ENCODE measurements at places on chromosomes 2 and 18.

DNA sequence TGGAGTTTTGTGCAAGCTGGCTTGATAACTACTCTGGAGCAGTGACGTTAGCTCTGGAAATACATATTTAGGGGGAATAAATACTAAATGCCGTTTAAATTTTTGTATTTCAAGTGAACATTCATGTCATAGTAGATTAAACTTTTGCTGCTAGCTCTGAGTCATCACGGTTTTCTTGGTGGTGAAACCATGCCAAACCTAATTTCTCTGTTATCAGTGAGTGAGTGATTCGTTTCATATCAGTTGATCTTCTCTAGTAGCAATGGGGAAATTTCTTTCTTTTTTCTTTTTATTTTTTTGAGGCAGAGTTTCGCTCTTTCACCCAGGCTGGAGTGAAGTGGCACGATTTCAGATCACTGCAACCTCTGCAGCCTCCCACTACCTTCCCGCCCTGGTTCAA lies 211.1 kb downstream of the PTPRM start:
- DNase-seq: no peak

- no peak for DNase-seq
These were observed 52.2 kb downstream of the FAM178B start for GRCh38 chr2:96934182-96934495.

- DNase-seq: no peak
These were observed 24.9 kb downstream of the ACAA2 start for GRCh38 chr18:49788327-49788898.

- DNase-seq: no peak
These were observed 88.9 kb downstream of the TMEM185B start for GRCh38 chr2:120134263-120134662.

DNA sequence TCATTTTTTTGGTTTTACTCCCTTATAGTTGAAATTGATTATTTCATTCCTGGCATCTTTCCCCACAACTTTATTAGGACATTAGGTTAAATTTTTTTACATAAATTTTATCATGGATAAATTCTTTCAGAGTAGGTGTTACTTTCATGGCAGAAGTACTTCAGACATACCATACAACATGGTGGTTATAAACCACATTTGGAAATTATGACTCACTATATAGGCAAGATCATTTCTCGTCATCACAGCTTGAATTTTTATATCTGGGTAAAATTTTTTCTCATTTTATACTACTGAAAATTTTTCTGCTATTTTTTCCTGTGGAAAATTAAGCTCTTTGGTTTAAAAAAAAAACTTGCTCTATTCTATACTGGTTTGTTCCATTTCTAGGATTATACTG lies 111.9 kb upstream of the COL5A2 start:
- no peak for DNase-seq

DNA sequence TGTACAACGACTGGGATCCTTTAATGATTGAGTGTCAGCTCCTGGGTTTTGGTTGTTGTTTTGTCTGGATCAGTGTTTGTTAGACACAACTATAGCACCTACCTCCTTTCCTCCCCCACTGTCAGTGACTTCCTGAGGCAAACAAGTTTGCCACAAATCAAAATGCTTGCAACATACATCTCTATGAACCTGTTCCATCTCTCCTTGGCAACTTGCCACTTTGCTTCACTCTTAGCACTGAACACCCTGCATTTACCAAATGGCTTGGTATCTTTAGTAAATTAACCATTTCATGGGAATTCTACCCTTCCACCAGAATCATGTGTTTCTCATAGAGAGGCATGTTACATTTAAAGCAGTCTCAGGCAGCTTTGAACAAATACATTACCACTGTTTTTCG lies 301.1 kb upstream of the TANK start:
- no peak for DNase-seq

- no peak for DNase-seq
These were observed 275.2 kb downstream of the AGAP1 start for GRCh38 chr2:235769046-235769445.

DNA sequence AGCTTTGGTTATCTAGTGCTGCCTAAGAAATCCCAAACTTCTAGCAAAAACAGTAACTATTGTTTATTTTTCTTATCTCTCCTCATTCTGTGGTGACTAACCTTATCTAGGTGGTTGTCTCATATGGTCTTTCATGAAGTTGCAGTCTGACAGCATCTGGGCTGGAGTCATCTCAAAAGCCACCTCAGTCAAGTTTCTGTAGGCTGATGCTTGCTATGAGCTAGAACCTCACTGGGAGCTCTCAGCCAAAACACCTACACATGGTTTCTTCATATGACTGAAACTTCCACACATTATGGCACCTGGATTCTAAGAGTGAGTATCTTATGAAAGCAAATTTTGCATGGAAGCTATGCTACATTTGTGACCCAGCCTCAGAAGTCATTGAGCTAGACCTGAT lies 596.4 kb upstream of the VRK2 start:
- no peak for DNase-seq

DNA sequence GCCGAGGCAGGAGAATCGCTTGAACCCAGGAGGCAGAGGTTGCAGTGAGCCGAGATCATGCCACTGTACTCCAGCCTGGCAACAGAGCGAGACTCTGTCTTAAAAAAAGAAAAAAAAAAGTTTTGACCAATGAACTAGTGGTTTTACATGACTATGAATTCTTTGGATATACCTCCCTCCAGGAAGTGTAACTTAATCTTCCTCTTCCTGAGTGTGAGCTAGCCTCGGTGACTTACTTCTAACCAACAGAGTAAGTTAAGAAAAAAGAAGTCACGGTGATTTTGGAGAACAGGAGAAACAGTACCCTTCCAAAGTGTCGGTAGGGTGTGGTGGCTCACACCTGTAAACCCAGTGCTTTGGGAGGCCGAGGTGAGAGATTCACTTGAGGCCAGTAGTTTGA lies 7.1 kb downstream of the TIA1 start:
- DNase-seq: no peak

- DNase-seq: no peak
These were observed 223.5 kb downstream of the UBE2E3 start for GRCh38 chr2:181203916-181204315.

DNA sequence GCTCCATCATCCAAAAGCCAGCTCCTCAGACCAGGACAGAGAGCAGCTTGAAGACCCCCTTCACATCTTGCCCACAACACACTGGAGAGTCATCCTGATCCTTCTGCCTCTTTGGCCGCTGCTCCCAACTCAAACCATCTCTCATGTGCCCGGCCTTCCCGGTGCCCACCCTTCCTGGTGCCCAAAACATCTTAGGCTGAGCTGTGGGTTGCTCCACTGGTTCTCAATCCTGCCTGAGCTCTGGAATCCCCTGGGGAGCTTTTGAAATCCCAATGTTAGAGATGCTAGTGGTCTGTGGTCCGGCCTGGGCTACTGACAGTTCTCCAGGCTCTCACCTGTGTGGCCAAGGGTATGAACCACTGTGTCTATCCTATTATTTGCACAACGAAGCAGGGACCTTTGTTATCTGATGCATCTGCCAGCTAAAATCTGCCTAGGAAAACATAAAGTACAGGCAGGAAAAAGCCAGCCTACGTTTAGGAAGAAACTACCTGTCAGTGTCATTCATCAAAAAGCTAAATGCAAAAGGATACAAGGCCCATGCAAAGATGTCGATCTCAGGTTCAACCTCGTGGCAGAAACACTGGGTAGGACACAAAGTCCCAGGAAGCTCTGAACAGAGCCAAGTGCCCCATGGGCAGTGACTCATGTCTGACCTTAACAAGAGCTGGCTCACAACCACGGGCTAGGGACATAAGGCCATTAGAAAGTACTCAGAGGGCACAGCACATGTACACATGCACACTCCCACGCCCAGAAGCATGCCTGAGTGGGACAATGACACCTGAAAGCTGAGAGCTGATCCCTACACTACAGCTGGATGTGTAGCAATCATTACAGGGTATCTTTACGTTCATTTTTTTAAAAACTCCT lies 30.8 kb downstream of the TBC1D8 start:
- DNase-seq: no peak

GRCh38 chr2:65320042-65320725 lies 92.6 kb downstream of the ACTR2 start:
- no peak for DNase-seq

DNA sequence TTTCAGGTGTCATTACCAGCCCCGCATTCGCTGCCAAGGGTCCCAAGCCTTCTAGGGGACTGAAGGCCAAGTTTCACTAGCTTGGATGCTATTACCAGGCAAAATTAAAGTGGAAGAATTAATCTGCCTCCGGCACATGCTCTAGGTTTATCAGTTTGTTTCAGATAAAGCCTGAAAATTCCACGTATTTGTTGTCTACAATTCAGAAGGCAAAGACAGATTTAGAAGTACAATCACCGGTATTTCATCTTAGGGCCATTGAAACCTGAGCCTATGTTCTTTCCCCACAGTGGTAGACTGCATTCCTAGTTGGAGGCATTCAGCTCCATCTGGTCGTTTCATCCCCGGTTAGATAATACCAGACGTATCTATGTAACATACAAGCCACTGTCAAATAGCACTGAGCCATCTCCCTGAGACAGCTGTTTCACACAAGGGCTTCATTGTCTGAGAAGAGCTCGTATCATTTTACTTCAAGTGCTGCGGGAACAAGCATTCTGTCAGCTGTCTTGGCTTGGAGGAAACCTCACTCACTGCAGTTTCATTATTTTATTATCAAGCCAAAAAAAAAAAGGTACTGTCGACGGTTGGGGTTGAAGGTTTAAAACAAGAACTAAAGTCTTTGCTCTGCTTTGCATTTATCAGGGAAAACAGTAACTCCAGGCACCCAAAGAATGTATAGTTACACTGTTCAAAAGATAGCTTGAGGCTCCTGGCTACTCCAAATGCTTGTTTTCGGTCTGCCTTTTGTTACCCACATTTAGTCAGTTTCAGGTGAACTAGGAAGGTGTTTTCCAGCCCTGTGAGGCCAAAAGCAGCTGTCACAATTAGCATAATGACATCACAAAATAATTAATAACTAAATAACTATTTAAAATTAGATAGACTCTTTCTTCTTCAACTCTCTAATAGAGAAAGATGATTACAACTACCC lies 76.7 kb downstream of the TGIF1 start:
- peak; percentile 94 for DNase-seq

- no peak for DNase-seq
These were observed 8.0 kb downstream of the SP100 start for GRCh38 chr2:230423851-230424458.

- no peak for DNase-seq
These were observed 256.6 kb upstream of the ID2 start for GRCh38 chr2:8424997-8425900.

DNA sequence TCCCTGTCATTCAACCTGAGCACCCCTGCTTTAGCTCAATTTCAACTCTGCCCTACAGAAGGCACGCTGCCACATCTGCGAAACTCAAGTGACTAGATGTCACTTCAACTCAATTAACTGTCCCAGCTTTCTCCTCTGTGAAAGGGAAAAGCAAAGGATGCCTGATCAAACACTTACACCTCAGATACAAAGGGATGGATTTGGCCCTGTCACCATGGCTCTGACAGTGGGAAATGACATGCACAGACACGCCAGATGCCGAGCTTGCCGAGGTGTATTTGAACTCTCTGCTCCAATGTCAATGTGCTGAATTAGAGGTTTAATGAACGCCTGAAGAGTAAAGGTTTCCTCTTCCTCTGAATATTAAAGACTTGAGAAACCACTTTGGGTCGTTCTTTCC lies 481.1 kb downstream of the CBLN2 start:
- peak; percentile 16 for DNase-seq

GRCh38 chr18:74060579-74060978 lies 87.1 kb downstream of the FBXO15 start:
- no peak for DNase-seq

- no peak for DNase-seq
These were observed 205.5 kb upstream of the SP5 start for GRCh38 chr2:170509452-170510193.

DNA sequence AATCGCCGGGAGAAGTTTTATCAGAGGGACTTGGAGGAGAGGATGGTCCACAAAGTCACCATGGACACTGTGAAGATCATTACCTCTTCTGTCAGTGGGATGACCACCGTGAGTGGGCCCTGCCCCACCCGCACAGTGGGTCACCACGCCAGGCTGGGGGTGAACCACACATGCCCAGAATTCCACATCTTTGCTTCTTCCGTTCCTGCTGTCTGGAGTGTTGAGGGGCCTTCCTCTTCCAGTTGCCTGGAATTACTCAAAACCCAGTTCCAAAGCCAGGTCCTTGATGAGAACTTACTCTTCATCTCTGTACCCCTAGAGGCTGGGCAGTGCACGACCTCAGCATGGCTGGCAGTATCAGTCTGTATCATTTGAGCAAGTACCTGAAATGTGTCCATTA lies 22.1 kb downstream of the MROH2A start:
- no peak for DNase-seq

DNA sequence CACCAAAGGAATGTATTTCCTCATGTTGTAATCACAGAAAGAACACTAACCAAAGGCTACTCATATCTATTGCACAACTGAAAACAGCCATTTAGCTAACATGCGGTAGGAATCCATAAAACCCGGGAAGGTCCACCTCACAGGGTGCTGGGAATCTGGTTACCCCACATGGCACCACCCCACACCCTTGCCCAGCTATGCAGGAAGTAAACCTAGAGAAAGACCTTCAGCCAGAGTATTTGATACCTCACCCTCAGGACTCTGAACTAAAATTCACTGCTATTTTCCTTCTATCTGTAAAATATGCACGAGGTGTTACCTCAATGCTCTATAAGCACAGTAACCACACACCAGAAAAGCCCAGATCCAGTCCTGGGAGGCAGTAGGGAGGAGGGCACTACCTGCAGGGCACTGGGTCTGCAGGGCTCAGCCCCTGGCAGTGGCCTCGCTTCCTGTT lies 45.8 kb downstream of the PTPN2 start:
- no peak for DNase-seq

DNA sequence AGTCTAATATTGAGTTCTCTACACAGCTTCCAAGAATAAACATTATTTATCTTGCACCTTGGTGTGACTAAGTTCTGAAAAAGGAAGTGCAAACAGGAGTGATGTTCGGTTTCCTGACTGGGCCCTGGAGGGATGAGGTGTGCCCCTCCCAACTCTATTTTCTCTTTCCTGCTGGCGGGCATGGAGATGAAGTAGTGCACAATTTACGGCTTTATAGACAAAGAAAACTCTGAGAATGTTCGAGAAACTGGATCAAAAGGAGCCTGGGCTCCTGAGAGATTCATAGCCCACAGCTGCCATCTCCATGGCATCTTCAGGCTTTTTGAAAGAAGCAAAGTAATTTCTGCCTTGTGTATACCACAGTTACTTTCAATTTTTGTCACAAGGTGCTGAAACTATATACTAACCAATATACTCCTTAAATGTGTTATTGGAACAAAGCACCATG lies 22.3 kb downstream of the LRATD1 start:
- DNase-seq: no peak

GRCh38 chr2:78817430-78817829 lies 208.1 kb upstream of the REG3G start:
- DNase-seq: peak; percentile 7
